ENCODE measurements at places on chromosomes 4 and X. TPM values are rescaled to one million over a fixed set of nuclear protein-coding genes. Genes with fewer than 3 reads are reported as not detected.

ANXA3 gene
- polyA plus RNA-seq = 61.2 TPM

TMSB15C gene
- polyA plus RNA-seq = 14.7 TPM

CSAG3 gene
- polyA plus RNA-seq = not detected

SLC7A11 gene
- 1.7 TPM for polyA plus RNA-seq

GPM6B gene
- polyA plus RNA-seq = 10.7 TPM

PABPC1L2B gene
- polyA plus RNA-seq = not detected

AMBN gene
- 0.95 TPM for polyA plus RNA-seq

DNA sequence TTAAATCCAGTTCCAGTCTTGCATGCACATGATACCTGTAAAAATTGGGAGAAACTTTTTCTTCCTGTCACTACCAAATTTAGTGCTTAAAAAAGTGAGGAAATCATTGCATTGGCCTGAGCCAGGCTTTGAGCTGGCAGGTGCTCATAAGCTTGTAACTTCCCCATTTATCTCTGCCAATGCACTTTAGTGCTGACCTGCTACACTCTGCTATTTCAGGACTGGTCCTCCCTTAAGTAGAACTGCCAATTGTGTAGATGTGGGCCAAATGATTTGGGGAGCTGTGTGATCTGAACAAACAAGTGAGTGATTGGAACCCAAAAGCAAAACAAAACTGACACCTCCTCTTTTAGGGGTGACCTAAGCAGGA, 51.8 kb downstream of the ZNF827 start:
- no peak for DNase-seq

DNA sequence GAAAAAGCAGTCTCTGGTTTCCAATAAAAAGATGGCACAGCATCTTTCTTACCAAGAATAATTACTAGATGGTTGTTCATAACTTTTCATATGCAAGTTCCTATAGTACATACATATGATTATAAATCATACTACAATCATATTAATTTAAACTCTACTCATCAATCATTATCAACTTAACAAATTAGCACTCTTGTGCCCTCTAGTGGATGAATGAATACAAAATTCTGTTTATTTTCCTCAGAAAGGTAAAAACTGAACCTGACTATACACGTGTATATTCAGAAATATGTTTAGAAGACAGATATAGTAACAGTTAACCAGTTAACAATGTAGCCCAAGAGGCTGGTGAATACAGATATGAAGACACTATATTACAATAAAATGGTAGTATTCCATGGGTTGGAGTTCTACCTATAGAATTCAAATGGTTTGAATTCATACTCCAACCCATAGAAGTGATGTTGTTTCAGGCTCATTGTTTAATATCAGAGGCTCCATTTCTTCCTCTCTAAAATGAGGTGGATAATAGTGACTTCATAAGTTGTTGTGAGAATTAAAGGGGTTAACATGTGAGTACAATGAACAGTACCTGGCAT, 100.0 kb downstream of the ADAMTS3 start:
- no peak for DNase-seq

- DNase-seq = no peak
Observed at GRCh38 chr4:75525910-75526309, 11.6 kb downstream of the THAP6 start.

DNA sequence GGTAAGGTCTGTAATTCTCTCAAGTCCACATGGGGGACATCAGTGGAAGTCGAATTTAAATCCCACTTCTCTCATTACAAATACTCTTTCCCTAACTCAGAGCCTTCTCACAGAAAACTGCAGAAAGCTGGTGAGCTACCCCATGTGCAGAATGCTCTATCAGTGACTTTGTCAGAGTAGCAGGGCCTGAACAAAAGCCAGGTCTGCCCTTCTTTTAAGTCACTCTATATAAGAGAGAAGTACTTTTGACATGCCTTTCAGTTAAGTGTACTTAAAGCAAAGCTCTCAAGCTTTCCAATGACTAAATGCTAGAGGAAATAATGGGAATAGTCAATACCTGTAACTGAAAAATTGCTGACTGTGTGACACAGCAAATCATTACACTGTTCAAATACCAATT, 323.1 kb downstream of the KCNIP4 start:
- DNase-seq = no peak

- no peak for DNase-seq
Observed at GRCh38 chr4:107714256-107714655, 5.8 kb downstream of the PAPSS1 start.

- no peak for DNase-seq
Observed at GRCh38 chr4:181150191-181150590, 1093.0 kb upstream of the TENM3 start.

- no peak for DNase-seq
Observed at GRCh38 chrX:143580266-143580665, 55.6 kb downstream of the SLITRK4 start.

DNA sequence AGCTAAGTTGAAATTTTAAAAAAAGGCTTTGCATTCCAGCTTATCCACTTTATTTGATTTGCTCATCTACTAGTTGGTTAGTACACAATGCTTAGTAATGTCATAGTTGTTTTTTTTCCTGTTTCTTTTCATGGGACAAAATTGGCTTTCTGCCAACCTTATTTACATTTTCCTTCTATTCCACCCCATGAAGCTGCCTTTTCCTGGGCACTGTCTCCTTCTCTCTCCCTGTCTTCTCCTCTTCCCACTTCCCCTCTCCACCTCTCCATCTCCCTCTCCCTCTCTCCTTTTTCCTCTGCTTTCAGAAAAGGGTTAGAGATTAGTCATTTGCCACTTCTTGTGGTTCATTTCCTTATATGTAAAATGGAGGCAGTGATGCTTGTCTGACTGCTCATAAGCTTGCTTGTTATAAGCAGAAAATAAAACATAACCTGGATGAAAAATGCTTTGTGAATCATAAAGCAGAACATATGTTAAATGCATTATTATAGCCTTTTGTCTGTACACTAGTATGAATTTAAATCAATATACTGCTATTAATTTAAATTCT, 181.9 kb downstream of the CEP135 start:
- DNase-seq = no peak

DNA sequence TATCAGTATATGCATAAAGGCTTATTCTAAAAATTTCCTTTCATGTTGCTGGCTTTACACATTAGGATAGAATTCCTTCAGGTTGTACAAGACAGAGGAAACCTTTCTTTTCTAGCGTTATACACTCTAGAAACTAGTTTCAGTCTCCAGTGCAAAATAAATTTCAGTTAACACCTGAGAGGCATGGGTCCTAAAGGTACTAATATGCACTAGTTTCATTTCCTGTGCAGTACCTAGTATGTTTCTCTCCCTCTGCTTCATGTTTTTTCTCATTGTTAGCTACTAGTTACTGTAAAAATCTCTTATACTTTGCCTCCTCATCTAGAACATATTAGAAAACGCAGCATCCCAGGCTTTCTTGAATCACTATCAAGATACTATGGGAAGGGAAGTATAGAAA, 54.0 kb downstream of the SNX25 start:
- DNase-seq = no peak

DNA sequence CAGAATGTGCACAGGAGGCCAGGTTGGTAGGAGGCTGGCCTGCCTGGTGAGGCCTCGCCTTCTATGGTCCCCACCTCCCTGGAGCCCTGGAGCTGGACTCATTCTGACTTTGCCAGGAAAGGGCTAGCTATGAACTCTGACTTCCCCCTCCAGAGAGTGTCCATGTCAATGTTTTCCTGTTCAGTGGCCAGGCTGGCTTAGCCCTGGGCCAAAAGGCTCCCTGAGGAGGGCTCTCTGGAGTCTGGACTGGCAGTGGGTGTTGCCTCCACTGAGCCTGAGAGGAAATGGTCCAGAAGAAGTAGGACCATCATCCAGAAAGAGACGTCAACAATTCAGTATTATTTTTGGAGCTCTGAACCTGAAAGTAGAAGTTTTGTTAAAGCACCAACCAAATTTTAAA, 178.7 kb downstream of the CHIC2 start:
- DNase-seq = no peak

DNA sequence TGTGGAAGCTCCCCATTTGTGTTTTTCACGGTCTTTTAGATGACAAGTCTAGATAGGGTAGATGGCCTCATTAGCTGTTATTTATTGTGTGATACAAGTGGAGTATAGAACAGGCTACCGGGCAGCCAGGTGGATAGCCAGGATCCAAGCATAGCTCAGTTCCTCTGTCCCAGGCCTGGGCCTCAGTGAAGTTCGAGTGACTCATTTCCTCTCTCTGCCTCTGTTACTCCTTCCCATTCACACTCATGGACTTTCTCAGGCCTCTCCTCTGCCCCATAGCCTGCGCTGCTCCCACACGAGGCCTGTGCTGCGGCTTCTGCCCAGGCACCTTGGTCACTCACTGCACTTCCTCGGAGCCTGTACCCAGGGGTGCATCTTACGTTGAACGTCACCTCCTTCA, 54.5 kb downstream of the TENM3 start:
- no peak for DNase-seq

Measured in left renal pelvis (tissue), 4 donors.